ENCODE measurements at places on chromosomes 6 and 20.

- DNase-seq: no peak
Measured at GRCh38 chr6:28606424-28607391, 81.0 kb downstream of the GPX5 start.

DNA sequence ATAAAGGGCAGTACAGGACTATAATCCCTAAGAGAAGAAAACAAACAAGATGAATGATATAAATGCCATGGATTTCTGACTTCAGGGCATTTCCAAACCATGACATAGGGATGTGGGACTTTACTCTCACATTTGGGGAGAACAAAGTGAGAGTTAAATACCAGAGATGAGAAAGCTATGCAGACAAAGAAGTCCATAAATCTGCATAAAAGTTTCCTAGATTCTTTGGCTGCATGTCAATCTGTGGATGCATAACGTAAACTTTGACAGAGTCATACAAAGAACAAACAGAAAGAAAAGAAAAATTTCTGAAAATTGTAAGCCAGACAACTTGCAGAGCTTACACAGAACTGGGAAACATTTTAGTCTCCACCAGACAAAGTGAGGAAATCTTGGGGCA lies 11.7 kb downstream of the EPM2A start:
- DNase-seq: no peak

GRCh38 chr6:136547336-136547735 lies 2.9 kb downstream of the MAP7 start:
- DNase-seq: no peak

DNA sequence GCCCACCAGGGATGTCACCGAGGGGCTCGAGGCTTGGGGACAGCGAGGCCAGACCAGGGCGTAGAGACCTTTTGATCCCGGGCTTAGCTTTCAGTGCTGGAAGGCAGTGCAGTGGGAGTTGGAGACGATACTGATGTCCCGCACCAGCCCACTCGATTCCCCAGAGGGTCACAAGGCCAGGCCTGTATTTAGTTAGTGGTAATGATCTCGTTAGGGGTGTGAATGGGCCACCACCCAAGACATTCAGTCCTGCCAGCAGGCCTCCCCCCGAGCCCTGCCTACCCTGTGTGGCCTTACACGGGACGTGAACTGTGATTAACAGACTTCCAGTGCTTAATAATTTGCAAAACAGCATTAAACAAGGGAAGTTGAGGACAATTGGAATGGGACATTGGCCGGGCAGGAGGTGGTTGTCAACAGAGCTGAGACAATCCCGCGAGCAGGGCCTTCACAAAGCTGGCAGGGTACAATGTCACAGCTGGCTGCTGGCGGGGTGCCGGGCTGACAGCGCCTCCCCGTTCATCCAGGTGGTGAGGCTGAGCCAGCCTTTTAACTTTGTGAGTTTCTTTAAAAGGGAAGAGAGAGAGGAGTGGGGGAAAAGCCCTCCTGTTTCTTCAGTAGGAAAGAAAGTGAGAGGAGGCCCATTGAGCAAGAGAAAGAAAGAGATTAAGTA lies 175.3 kb upstream of the RALGAPA2 start:
- DNase-seq: no peak

DNA sequence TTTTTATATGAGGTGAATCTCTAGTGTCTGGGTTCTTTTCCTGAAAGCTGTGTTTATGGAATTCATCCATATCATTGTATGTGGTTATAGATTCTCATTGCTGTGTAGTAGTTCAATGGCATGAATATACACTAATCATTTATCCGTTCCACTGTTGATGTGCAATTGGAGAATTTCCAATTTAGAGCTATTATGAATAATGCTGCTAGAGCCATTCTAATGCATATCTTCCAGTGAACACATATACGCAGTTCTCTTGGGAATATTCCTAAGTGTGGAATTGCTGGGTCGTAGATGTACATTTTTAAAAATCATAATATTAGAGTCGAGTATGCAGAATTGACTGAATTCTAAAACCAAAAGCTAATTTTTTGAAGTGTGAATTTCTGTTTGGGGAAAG lies 327.5 kb upstream of the JAG1 start:
- no peak for DNase-seq

DNA sequence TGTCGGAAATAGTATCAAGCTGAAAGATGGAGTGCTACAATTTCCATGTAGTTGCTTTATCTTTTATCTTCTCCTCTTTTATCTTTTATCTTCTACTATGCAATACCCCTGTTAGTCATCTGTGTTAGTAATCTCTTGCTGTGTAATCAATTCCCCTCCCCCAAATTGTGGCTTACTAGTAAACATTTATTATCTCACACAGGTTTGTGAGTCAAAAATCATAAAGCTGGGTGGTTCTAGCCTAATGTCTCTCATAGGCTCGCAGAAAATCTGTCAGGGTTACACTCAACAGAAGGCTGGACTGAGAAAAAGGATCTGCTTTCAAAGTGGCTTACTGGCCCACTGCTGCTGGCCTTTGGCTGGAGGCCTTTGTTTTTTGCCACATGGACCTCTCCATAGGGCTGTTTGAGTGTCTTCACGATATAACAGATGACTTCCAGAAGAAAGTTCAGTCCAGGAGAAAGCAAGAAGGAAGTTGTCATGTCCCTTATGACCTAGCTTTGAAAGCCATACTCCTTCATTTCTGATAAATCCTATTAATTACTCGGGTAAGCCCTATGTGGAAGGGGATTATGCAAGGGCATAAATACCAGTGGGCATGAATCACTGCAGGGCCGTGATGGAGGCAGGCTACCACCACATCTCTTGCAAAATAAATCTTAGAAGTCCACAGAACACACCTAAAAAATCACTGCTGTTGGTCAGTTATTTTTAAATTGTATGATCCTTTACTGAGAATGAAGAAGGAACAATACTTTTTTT lies 24.5 kb upstream of the PTCHD4 start:
- DNase-seq: no peak

GRCh38 chr20:3135507-3136070 lies 24.1 kb downstream of the FASTKD5 start:
- no peak for DNase-seq

- DNase-seq: no peak
Measured at GRCh38 chr6:31871046-31871659, 7.6 kb downstream of the SLC44A4 start.

GRCh38 chr6:88984606-88985005 lies 21.2 kb upstream of the RNGTT start:
- no peak for DNase-seq

DNA sequence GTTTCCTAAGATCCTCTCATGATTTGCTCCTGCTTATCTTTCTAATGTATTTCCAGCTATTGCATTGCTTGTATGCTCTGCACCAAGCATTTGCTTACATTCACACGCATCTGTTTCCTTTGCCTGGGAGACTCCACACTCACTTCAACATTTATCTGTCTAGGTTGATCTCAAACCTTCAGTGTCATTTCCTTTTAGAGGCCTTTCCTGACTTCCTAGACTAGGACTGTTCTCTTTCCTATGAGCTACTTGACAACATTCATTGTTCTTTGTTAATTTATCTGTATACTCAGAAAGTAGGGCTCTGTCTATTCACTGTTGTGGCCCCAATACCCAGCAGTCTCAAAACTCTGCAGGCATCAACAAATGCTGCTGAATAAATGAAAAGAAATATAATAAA lies 84.4 kb downstream of the WASF1 start:
- DNase-seq: no peak

GRCh38 chr6:54586251-54586650 lies 260.3 kb upstream of the FAM83B start:
- DNase-seq: no peak

- no peak for DNase-seq
Measured at GRCh38 chr6:24274441-24275083, 83.3 kb downstream of the DCDC2 start.

GRCh38 chr6:110542311-110543024 lies 66.1 kb upstream of the SLC22A16 start:
- DNase-seq: no peak

Measured in activated T-helper 1 cell treated with anti-CD3 and anti-CD28 coated beads, Interleukin-2, amount 50 U/mL, for 16 hours (primary cell).